IMR-90 (cell line): ENCODE measurements at places on chromosomes 11 and 22. TPM values are rescaled to one million over a fixed set of nuclear protein-coding genes. Genes with fewer than 3 reads are reported as not detected.

GRCh38 chr11:31355817-31356216, 13.7 kb downstream of the DCDC1 start:
- H3K4me3 ChIP-seq, result no peak overlapping the region
- no peak overlapping the region for H3K27ac ChIP-seq
- H3K36me3 ChIP-seq, result no peaks in the 10 kb centered on the region
- H3K4me1 ChIP-seq, result no peaks in the 10 kb centered on the region

DNA sequence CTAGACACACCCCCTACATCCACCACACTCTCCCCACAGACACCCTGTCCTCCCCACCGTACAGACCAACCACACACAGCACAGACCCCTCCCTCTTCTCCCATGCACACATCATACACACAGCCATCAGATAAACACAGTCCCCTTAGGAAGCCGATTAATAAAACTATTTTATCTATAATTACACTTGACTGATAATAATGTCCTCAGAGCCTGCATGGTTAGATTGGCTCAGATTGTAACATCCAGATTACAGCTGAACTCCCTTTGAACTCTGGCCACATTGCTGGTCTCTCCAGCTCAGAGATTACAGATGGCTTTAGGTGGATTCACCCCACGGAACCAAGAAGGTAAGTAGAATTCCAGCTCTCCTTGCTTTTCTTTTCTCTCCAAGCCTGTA, 9.5 kb upstream of the ELF5 start:
- H3K4me1 ChIP-seq, result no peaks in the 10 kb centered on the region
- H3K4me3 ChIP-seq, result no peak overlapping the region
- H3K27me3 ChIP-seq, result peaks cover 46% of the 10 kb centered on the region
- DNase-seq, result no peak

- no peak overlapping the region for H3K27ac ChIP-seq
- H3K4me1 ChIP-seq, result peaks cover 24% of the 10 kb centered on the region
- peak; percentile 33 for DNase-seq
These were observed 9.9 kb upstream of the MICALL1 start for GRCh38 chr22:37896181-37896592.

- no peaks in the 10 kb centered on the region for H3K36me3 ChIP-seq
- H3K4me1 ChIP-seq, result no peaks in the 10 kb centered on the region; the same call in 1 of the 2 replicates
- no peak overlapping the region for H3K4me3 ChIP-seq
- DNase-seq, result no peak
These were observed 24.9 kb downstream of the WNT11 start for GRCh38 chr11:76181371-76181770.

OR8D1 gene
- total RNA-seq, result not detected in 2 replicates

MS4A6E gene
- total RNA-seq, result not detected in 2 replicates

CAPN5 gene
- 8.1 TPM in 2 replicates for total RNA-seq

DNA sequence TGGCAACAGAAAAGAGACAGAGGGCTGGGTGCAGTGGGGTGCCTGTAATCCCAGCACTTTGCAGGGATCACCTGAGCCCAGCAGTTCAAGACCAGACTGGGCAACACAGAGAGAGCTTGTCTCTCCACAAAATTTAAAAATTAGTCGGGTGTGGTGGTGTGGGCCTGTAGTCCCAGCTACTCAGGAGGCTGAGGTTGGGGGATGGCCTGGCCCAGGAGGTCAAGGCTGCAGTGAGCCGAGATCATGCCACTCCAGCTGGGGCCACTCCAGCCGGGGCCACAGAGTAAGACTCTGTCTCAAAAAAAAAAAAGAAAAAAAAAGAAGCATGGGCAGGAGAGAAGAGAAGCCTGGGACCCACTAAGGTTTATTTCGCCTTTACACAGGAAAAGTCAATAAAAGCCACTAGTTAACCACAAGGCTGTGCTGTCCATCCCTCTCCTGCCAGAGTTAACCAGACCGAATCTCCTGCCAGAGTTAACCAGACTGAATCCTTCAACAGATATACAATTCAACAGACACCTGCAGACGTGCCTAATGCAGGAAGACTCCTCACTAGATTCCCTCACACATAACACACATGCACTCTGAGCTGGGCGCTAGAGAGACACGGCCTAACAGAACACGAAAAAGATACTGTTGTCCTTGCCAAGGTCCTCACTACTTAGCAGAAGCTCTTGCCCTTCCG, 29.8 kb downstream of the MICAL3 start:
- H3K27me3 ChIP-seq, result no peaks in the 10 kb centered on the region
- H3K4me1 ChIP-seq, result peaks cover 9% of the 10 kb centered on the region
- no peaks in the 10 kb centered on the region for H3K36me3 ChIP-seq
- DNase-seq, result no peak
- no peak overlapping the region for H3K4me3 ChIP-seq
